Skin of body (tissue), 3 donors: ENCODE measurements at places on chromosomes 5 and 9. TPM values are rescaled to one million over a fixed set of nuclear protein-coding genes. Genes with fewer than 3 reads are reported as not detected.

Gene PROB1
- 1.7 TPM for total RNA-seq

Gene SH3PXD2B
- 30.7 TPM for total RNA-seq

GRCh38 chr5:160787240-160787639, 64.8 kb downstream of the ATP10B start:
- DNase-seq, result no peak

DNA sequence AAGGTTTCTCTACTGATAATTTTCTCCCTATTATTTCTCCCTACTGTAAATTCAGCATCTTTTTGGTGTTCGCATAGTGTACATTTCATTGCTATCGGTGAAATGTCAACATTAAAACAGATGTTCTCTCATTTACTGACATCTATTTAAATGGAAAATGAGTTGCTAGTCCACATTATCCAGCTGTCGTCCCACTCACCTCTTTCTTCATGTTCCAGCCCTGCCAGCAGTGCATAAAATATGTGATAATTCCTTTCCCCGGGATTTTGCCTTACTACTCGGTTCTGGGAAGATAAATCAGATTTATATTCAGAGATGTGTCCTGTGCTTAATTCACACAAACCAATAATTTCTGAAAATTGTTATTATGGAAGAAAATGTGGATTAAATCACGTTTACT, 155.8 kb downstream of the MYO10 start:
- no peak for DNase-seq

DNA sequence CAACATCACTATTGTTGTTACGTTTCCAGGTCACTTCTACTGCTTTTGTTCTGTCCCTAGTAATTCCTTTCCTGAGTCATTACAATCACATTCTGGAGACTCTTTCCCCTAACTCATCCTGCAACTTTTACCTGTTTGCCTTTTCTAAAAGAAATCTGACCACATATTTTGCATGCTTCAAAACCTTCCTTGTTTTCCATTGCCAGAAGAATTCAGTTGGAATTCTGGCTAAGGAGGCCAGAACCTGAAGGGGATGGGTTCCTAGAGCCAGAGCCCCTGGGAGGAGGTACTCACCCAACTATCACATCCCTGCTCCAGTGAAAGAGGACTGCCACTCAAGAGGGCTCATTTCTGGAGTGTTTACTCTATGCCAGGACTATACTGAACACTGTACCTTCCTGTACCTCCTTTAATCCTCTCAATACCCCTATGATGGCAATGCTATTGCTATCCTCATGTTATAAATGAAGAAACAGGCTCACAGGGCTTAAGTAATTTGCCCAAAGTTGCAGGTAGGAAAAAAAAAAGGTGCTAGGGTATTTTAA, 42.8 kb upstream of the MAST4 start:
- DNase-seq, result no peak

DNA sequence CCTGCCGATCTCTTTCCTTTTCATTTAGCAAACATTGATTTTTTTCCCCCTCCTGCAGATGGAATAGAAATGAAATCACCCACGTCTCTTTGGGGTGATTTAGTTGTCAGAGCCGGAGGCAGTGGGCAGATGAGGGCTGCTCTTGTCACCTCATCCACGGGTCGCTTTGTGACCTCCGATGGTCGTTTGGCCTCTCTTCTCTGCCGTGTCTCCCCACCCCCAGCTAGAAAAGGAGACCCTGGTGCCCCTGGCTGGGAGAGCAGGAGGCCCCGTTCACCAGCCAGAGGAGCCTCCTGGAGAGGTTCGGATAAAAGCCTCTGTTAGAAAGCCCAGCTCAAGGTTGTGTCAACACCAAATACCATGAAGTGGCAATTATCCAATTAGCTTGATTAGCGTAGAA, 21.6 kb upstream of the RXRA start:
- no peak for DNase-seq
